Fibroblast of skin of right biceps (primary cell): ENCODE measurements at places on chromosomes 5 and 9.

DNA sequence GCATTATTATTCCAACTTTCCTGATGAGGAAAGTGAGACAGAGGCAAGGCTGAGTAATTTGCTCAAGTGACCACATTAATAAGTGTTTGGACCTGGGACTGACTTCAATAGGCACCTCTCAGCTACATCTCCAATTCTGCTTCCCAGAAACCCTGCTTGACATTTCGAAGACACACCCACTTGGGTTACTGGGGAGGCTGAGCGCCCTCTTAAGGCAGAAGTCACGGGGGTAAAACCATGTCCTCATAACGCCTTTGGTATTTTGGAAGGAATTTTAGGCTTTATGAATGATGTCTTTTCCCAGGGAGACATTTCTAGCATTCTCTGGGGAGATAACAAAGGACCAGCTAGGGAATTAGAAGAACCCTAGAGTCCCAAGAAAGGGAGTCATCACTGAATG is 53.3 kb downstream of the TRPC7 start:
- no peak for DNase-seq

DNA sequence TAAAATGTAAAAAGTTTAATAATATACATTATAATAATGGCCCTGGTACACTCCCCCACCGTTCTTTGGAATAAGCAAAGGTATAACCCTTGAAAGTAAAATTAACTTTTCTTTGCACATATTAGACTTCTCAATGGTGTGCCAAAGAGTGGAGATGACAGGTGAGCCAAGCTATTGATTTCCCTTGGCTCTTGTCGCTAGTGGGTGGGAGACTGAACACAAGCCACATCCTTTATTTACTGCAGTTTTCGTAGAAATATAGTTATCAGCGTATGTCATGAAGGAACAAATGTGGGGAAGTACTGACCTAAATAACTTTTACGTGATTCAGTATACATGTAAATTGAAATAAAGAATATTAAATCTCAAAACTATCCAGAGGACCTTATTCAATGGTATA is 549.3 kb downstream of the RAB3C start:
- DNase-seq, result no peak

DNA sequence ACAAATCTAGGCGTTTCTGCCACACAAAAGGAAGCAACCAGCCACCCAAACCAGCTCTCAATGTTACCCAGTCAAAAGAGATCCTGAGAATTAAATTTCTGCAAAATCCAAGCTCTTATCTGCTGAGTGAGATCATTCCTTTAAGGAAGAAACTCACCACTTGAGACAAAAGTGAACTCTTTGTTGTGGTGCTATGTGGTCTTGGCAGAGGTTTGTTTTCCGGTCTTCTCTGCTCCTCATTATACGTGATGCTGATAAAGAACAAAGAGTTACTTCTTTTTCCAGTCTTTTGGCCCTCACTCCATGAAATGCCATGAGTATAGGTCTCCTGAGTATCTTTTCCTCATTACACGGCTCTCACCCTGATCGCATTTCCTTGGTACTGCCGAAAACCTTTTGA is 82.1 kb downstream of the PRKACG start:
- DNase-seq, result no peak

DNA sequence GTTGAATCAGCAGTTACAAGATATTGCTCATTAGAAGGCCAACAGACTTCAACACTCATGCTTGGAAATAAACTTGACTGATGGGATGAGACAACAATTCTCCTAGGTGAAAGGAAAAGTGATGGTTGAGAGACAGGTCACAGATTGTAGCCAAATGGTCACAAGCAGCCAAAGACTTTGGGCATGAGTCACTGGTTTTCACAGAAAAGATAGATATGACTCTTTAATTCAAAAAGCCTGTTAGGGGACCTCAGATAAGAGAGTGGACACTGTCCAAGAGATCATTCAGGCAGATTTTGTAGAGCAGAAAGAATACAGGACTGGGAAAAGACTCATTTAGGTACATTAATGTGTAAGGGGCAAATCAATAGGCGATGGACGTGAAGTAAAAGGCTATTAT is 982.5 kb downstream of the MAT2B start:
- DNase-seq, result peak; percentile 12

DNA sequence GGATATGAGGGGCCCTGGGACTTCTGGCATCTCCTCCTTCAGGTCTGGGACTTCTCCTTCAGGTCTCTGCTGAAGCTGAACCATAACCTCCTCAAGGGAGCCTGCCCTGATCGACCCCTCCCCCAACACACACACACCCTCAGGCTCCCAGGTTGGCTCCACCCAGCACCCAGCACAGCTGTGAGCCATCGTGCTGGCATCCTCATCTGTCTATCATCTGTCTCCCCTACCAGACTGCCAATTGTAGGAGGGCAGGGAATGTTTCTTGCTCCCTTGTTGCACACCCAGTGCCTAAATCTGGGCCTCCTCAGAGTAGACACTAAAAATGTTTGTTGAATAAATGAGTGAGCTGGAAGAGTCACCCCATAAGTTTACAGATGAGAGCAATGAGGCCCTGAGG is 71.4 kb downstream of the LRSAM1 start:
- DNase-seq, result no peak
